ENCODE measurements at places on chromosomes 16 and 17.

DNA sequence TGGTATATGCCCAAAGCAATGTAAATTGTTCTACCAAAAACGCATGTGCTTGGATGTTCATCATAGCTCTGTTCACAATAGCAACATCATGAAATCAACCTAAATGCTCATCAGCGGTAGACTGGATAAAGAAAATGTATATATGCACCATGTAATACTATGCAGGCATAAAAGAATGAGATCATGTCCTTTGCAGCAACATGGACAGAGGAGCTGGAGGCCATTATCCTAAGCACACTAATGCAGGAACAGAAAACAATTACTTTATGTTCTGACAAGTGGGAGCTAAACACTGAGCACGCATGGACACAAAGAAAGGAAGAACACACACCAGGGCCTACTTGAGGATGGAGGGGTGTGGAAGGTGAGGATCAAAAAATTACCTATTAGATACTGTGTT lies 33.7 kb downstream of the TANC2 start:
- no peak for DNase-seq

- no peak for DNase-seq
Observed at GRCh38 chr17:67619555-67619954, 98.2 kb upstream of the NOL11 start.

DNA sequence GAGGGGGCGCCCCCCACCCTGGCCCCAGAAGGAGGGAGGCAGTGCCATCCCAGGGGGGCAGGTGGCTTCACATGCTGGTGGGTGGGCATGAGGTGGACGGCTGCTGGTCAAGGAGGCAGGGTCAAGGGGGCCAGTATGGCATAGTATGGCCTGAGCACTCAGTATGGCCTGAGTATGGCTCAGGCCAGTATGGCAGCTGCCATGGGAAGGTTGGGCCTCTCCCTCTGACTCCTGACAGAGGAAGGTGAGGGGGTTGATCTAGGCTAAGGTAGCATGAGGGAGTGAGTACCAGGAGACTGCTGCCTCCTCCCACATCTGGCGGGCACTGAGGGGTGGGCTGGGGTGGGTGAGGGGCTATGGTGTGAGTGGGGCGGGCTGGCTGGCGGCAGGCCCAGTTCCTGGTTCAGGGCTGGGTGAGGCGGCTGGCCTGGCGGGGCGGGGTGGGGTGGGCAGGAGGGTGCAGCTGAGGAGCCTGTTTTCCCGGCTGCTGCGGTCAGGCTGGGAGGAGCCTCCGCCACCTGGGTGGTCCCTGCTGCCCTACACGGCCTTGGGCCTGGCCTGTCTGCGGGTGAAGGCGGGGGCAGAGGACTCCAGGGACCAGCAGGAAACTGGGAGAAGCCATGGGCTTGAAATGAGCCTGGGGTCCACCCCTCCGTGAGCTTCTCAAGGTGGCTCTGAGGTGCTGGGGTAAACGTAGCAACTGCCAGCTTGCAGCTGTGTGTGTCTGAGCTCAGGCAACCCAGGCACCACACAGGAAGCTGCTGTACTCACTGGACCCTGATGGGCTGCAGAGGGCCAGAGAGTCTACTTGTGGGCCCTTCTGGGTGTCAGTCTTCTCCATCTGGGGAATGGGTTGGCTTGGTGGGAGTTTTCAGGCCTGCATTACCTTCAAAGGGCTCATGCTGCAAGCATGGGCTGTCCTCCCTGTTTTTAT lies 57.0 kb downstream of the RAI1 start:
- no peak for DNase-seq

DNA sequence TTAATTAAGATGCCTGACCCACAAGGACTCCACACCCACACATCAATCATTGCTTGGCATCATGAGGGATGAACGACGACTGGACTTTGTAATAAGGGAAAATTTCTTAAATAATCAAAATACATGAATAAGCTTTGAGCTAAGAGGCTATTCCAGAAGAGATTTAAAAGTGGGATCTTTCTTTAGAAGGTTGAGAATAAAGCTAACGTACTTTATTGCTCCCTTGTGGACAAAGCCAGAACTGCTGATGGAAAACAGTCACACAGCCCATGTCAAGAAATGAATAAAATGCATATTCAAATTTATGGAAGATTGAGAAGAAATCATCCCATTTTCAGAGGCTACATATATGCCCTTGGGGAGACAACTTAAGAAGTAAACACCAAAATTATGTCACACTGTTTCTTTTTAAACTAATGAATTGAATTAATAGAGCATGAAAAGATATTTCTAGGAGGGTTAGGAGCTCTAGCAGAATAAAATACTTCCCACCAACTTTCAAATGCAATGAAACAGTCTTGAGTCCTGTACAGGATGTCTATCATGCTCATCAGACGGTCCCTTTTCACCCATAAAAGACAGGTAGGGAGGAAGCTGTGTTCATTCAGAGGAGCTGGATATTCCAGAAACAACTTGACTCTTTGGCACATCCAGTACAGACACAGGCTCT lies 60.2 kb upstream of the PHOSPHO1 start:
- no peak for DNase-seq

GRCh38 chr16:75333721-75334163 lies 82.3 kb upstream of the BCAR1 start:
- DNase-seq, result no peak

DNA sequence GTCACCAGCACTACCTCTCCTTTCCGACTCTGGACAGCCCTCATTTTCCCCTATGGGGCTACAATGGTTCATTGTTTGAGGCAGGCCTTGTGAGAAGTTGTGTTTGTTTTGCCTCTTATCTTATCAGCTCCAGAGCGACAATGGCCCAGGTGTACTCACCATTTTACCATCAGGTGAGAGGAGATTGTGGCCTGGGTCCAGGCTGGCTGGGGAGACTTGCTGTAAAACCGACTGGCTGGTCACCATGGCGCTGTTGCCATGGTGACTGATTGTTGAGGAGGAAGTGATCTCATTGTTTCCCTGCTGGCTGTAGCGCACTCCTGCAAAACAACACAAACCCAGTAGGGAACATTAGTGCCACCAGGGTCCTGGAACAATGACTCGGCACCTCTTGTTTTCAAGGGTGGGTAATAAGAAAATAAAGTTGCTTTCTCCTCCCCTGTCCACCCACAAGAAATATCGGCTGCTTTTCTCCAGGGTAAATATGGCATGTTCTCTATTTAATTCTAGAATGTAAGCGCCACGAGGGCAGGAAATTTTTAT lies 34.4 kb downstream of the HNF1B start:
- DNase-seq, result peak; percentile 4

DNA sequence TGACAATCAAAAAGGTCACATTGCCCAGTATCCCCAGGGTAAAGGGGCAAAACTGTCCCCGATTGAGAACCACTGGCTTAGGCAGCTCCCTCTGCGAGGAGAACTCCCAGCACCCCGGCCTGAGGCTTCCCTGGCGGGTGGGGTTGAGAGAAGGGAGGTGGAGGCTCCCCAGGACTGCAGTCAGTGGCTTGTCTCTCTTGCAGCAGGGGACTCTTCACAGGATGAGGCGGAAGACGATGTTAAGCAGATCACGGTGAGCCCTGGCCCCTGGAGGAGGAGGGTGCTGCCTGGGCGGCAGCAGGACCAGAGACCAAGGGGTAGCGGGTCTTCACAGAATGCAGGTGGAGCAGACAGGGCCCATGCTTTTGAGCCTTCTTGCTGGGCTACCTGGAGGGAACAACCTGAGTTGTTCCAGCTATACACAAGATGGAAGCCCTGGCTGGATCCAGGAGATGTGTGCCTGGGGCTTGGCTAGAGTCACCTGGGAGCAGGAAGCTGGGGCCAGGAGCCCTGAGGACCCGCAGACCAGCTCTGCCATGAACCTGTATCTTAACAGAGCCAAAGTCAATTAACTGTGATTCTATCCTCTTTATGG lies 16.8 kb downstream of the POLR3E start:
- DNase-seq, result no peak

- no peak for DNase-seq
Observed at GRCh38 chr17:64781810-64782555, 119.9 kb upstream of the SMURF2 start.

- DNase-seq, result no peak
Observed at GRCh38 chr16:16797239-16797638, 418.3 kb downstream of the NPIPA7 start.

DNA sequence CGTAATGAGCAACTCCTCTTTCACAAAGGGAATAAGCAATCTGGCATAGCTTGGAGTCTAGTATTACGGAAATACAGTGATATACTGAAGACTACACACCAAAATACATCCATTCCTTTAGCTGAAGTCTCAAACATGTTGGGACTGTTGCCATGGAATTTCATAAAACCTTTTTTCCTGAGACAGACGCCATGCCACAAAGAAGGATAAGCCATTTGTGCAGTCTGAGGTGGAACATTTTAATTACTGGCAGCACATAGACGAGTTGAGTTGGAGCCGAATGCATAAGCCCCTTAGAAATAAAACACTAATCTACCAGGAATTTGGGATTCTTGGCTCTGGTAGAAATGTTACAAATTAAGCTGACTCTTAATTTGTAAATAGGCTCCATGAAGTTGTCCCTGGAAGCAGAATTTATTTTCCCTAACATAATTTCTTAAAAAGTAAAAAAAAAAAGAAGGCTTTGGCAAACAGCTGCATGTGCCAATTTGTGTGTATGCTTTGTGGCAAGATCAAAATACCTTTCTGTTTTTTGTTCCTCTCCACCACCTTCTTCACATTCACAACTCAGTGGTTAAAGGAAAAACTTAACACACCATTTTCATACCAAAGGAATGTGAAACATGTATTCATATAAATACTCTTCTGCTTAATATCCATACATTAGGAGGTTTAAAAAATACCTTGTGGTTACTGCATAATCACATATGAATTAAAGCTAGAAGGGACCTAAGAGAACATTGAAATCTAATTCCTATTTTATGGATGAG lies 25.5 kb downstream of the GRB7 start:
- no peak for DNase-seq

DNA sequence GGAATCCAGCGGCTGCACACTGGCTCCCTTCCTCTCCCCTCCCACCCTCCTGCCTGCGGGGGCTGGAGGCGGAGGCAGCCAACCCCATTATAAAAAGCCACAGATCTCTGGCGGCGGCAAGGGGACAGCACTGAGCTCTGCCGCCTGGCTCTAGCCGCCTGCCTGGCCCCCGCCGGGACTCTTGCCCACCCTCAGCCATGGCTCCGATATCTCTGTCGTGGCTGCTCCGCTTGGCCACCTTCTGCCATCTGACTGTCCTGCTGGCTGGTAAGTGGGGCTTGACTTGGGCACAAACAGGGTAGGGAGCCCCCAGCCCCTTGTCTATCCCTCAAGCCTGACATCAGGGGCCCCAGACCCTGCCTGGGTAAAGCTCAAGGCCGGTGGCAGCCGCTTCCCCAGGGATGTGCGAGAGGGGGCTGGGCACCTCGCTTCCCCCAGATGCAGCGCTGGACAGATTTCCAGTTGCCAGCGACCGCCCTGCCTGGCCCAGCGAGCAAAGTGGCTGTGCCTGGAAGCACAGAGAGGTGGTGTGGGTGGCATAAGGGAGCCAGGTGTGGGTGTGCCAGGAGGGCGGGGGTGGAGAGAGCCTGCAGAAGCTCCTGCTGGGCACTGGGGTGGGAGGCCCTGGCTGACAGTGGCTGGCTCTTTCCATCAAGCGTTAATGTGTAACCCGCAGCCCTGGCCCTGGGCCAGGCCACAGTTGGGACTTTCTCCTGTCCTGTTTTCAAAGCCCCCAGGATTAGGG lies at the start of gene CX3CL1:
TSS of gene CX3CL1 (plus strand) at position 119 of the 745 bp plus-strand sequence. CDS start at position 198, 79 bp downstream.
- no peak for DNase-seq

GRCh38 chr16:8849411-8850011 lies 19.3 kb downstream of the CARHSP1 start:
- DNase-seq, result no peak

GRCh38 chr17:5526821-5527598 lies 40.6 kb downstream of the MIS12 start:
- no peak for DNase-seq

GRCh38 chr16:35365675-35366074 lies 1906.3 kb downstream of the TP53TG3F start:
- DNase-seq, result no peak

GRCh38 chr17:78241277-78242023 lies 10.0 kb downstream of the TMEM235 start:
- DNase-seq, result no peak

DNA sequence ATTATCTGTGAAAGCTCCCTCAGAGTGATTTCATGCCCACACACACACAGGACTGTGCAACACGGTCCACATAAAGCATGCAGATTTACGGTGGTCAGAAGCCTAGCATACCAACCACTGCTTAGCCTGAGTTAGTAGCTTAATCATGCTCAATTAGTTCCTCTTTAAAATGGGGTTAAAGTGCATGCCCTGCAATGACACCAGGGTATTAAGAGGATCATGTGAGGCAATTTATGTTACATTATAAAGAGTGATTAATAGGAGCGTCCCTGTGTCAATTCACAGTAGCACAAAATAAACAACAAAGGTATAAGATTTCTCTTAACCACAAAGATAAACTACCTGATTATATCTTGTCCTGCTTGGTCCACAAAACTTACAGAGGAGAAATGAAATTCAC lies 39.8 kb downstream of the C17orf67 start:
- DNase-seq, result no peak

GRCh38 chr17:43581613-43582012 lies 35.5 kb upstream of the ETV4 start:
- DNase-seq, result no peak

- DNase-seq, result no peak
Observed at GRCh38 chr16:4682084-4682591, 11.2 kb upstream of the NUDT16L1 start.

GRCh38 chr16:8346294-8346693 lies 244.0 kb downstream of the TMEM114 start:
- DNase-seq, result no peak

- DNase-seq, result no peak
Observed at GRCh38 chr16:27500801-27501200, 48.9 kb downstream of the GTF3C1 start.

- DNase-seq, result peak; percentile 11
Observed at GRCh38 chr16:86882586-86883280, 304.4 kb downstream of the FOXL1 start.

DNA sequence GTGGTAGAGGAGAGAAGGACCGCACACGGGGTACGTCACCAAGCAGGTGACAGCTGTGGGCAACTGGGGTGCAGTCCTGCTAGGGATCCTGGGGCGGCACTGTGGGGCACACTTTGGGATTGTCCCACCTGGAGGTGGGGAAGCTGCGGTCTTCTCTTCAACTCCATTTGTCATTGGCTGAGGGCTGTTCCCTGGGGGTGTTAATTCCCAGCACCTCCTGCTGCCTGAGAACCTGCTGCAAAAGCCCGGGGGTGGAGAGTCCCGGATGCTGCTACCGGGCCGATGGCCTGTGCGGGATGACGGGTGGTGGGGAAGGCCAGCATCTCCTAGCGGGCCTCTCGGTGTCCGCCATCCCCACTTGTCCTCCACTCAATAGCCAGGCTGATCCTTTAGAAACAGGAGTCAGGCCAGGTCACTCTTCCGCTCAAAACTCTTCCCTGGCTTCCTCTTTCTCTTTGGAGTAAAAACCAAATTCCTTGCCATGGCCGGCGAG lies 100.2 kb downstream of the CYLD start:
- DNase-seq, result no peak

DNA sequence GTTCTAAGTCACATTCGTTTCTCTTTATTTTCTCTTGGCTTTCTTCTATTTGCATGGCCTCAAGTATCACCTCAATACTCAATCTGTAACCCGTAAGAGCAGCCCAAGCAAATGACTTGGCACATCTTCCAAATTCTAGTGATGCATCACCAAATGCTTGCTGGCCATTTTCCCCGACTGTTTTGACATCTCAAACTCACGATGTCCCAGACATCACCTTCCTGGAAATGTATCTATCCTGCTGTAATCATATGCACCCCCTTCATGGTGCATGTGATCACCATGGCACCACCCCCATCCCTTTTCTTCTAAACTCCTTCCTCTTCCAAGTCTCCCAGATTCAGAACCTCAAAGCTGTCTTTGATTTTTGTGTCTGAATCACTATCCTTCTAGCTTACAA lies 24.0 kb upstream of the ABCA5 start:
- no peak for DNase-seq

GRCh38 chr16:30585022-30585399 lies 486 bp downstream of the ZNF785 start:
- DNase-seq, result no peak
